ENCODE measurements at places on chromosomes 2 and 18.

DNA sequence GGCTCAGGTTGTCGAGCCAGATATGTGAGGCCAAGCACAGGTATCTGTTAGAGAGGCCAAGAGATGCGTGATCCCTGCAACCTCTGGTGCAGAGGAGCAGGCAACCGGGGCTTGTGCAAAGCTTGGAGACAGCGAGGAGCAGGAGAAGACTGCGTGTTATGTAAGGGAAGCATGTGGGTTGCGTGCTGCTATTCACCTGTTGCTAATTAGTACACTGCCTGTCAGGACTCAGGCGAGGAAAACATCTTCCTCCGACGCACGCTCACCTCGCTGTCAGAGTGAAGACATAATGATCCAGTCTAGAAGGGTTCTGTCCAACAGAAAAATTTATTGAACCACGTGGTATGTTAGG, 102.5 kb downstream of the HNRNPLL start:
- DNase-seq: no peak

DNA sequence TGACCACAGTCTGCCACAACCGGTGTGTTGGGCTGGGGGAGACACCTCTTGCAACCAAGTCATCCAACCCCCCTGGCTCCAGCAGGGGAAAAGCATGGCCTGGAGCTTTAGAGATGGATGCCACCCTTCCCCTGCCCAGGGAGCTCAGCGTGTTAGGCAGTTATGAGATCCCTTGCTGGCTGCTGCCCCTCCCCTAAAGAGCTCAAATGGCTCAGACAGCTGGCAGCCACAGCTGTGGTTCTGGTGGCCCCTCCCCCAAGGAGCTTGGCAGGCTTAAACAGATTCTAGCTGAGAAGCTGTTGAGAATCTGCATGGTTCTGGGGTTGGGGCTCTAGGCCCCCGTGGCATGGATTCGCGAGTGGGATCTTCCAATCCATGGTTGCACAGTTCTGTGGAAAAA, 64.7 kb downstream of the TEX51 start:
- DNase-seq: no peak

DNA sequence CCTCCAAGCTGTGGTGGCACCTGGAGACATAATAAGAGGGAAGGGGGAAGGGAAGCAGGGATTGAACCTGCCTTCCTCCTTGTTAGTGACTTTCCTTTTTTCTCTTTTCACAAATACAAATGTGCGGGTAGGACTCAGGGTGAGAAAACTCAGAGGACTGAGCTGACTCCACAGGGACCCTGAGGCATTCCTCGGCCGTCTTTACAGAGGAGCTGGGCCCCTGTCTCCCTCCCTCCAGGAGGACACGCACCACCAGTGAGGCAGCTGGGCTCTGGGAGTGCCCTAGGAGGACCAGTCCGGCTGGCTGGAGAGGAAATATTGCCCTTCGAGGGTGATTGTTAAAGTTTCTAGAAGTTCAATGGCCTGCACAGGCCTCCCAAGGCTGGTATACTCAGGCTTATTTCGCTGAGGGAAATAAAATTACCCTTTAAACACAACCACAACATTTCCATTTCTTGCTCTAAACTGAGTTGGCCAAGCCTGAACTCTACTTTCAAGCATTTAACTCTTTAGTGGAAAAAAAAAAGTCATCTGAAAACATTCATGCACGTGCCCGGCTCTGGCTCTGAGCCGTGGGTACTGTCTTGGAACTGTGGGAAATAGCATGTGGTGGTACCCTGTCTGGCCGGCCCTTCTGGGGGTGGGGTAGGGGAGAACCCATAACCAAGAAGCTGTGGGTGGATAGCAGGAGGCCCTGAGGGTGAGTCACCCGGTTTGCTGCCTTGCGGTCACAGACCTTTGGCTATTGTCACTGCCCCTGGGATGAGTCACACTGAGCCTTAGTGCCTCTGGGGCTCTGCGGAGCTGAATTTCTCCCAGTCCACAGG, 116.0 kb downstream of the COPS8 start:
- no peak for DNase-seq

- no peak for DNase-seq
Measured at GRCh38 chr2:56589835-56590234, 406.0 kb downstream of the CCDC85A start.

GRCh38 chr2:201401815-201402214, 44.7 kb upstream of the FLACC1 start:
- no peak for DNase-seq

DNA sequence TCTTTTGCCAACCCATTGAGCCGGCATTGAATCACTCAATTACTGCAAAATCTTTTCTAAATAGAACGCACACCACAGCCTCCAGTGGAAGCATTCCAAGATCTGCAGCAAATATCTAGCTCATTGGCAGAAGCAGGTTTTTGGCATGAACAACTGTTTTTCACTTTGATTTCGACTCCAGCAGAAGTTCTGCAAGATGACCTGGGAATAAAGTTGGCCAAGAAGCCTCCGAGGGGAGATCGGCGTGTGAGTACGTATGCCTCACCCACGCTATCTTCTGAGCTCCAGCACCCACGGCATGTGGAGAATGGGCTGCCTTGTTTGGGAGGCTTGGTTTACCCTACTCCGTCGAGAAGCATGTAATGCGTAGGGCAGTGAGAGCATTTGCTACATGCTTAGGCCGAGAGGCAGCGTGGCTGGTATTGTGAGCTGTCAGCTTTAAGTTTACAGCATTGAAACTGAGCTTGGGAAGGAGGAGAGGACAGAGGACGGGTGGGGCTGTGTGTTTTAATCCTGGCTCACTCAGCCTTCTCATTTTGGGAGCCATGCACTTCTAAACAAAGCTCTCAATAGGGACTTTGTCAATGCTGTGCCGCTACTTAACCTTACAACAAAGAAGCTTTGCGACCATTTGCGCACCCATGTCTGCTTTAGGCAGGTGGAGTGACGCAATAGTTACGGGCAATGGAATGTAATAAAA, 10.5 kb downstream of the PCARE start:
- DNase-seq: no peak

GRCh38 chr2:113277474-113278072, 1.1 kb downstream of the PAX8 start:
- DNase-seq: no peak

- DNase-seq: no peak
Measured at GRCh38 chr2:221133941-221134340, 438.2 kb downstream of the EPHA4 start.

GRCh38 chr18:67525328-67526099, 9.0 kb upstream of the DSEL start:
- DNase-seq: peak; percentile 88

- peak; percentile 70 for DNase-seq
Measured at GRCh38 chr2:178882666-178883440, 75.6 kb upstream of the TTN start.

DNA sequence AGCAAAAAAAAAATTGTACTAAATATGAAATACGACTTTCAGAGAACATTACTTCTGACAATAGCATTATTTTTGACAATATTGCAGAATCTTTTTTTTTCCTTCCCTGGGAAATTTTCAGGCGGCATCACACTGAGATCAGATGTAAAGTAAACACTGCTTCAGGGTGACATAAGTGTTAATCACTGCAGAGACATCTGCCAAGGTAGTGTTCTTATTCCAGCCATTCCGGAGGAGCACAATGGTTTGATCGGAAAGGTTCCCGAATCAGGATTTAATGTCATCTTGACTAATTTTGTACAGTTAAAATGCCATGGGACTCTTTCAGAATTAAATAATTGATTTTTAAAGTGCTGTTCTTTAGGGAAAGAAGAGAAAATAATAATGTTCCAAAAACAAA, 56.7 kb upstream of the ZNF236 start:
- no peak for DNase-seq

DNA sequence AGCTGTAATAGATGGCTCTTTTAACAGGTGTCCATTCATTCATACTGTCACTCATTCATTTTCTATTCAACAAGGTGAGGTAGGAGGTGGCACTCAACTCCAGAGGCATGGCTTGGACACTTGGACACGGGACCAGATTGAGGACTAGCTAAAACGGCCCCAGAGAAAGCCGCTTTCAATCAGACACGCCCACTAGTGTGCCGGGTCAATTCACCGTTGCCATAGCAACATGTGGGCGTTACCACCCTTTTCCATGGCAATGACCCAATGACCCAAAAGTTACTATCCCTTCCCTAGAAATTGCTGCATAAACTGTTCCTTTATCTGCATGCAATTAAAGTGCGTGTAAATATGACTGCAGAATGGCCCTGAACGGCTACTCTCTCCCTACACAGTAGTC, 49.2 kb upstream of the LGALSL start:
- DNase-seq: no peak
